Fibroblast of skin of back (primary cell): ENCODE measurements at places on chromosomes 7 and 10.

- DNase-seq = no peak
Measured at GRCh38 chr7:155141562-155141961, 71.4 kb downstream of the HTR5A start.

DNA sequence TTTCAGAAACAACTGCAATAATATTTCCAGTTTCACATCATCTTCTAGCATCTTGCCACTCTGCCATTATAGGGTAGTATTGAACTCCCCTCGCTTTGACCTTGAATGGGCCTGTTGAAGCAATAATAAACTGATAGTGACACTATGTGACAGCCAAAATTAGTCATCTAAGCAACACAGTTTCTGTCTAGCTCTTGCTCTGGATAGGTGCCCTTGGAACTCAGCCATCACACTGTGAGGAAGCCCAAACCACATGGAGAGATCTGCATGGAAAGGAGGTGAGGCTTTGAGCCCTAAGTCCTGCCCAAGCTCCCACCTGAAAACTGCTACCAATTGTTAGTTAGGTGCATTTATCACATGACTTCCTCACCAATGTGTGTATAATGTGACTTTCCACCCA is 18.1 kb upstream of the KCND2 start:
- DNase-seq = no peak

GRCh38 chr7:122736183-122736582 is 33.5 kb upstream of the RNF148 start:
- DNase-seq = no peak

DNA sequence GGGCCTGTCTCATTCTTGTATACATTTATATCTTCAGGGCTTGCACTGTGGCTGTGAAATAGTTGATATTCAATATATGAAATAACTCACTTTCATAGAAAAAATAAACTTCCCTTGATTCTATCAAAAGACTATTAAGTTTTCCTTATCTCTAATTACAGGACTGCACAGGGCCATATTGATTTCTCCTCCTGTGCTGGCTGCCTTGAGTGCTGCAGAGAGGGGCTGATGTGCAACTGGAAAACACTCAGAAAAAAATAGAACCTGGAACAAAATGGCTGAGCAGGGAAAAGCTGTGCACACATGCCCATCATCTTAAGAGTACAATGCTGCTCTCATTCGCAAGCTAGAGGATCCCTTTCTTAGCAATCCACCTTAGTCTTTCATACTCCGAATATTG is 5.9 kb upstream of the HDAC9 start:
- no peak for DNase-seq

DNA sequence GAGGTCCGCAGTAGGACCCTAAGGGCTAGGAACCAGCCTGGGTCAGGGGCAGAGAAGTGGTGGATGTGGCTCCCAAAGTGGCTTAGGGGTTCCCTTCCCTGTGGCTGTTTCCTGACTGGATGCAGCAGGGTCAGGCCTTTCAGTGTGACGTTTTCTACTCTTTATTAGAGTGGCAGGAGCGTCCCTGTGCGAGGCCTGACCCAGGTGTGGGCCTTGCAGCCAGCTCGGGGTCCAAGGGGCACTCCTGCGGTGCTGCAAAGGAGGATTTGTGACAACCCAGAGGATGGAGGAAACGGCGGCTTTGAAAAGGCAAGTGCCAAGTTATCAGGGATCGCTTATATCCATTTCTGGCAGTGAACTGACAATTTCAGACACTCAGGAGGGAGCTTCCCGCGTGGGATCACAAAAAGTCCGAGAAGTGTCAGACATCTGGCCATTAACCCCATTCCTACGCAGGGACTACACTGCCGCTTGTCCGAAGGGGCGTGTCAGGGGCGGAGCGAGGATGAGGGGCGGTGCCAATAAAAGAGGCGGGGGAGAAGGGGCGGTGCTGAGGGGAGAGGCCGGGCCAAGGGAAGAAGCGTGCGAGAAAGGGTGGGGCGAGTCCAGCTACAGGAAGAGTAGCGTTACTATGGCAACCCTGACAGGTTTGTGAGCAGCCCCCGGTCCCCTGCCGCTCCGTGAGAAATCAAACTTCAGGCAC is 98.8 kb upstream of the ZNF722 start:
- no peak for DNase-seq

DNA sequence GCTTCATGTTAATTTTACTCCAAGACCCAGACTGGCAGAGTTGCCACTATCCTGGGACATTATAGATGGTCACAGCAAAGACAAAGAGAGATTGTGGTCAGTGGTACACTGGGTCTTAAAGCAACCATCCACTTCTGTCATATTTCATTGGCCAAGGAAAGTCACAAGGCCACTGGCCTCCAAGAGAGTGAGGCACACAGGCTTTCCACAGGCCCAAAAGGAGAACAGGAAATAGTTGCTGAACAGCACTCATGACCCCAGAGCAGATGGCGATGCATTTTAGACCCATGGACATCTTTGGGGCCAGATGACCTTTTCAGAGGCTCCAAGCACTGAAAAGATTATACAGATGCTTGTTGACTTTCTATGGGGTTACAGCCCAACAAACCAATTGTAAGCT is 97.4 kb downstream of the ARID5B start:
- no peak for DNase-seq

DNA sequence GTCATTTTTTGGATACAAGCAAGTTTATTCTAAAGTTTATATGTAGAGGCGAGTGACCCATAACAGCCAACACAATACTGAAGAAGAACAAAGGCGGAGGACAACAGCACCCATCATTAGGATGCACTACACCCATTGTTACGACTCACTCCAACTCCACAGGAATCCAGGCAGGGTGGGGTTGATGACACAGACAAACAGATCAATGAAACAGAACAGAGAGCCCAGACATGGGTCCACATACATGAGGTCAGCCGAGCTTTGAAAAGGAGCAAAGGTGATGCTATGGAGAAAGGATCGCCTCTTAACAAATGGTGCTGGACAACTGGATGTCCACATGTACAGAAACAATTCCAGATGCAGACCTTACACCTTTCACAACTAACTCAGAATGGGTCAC is 426.4 kb downstream of the PTPRN2 start:
- no peak for DNase-seq

DNA sequence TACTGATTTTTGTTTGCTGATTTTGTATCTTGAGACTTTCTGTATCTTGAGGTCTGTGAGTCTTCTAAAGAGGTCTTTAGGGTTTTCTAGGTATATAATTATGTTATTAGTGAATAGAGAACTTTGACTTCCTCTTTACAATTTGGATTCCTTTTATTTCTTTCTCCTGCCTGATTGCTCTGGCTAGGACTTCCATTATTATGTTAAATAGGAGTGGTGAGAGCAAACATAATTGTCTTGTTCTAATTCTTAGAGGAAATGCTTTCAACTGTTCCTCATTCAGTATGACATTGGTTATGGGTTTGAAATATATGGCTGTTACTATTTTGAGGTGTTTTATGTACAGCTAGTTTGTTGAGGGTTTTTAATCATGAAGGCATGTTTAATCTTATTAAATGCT is 308.0 kb upstream of the TEX47 start:
- DNase-seq = no peak

- DNase-seq = peak; percentile 60
Measured at GRCh38 chr10:124417895-124418725, 613 bp downstream of the OAT start.

- no peak for DNase-seq
Measured at GRCh38 chr10:70858759-70859158, 29.6 kb downstream of the PCBD1 start.
